Thymus (tissue), 14 donors: ENCODE measurements at places on chromosomes 7 and 10. TPM values are rescaled to one million over a fixed set of nuclear protein-coding genes. Genes with fewer than 3 reads are reported as not detected.
A peak's percentile ranks its signal among the peaks of the same experiment; 100 is the strongest.

Gene NKX1-2
- total RNA-seq = 0.05 TPM

Gene LMOD2
- total RNA-seq = 0.05 TPM

Gene HPSE2
- total RNA-seq = 0.05 TPM

Gene TRIM50
- 0.09 TPM for total RNA-seq

Gene INMT
- 0.94 TPM for total RNA-seq

Gene SH2B2
- total RNA-seq = 0.76 TPM

Gene CFAP46
- total RNA-seq = 0.09 TPM

Gene OPN1SW
- total RNA-seq = not detected

Gene RPEL1
- total RNA-seq = 0.05 TPM

Gene PTF1A
- total RNA-seq = not detected

Gene NEUROD6
- not detected for total RNA-seq

Gene DRGX
- 0.05 TPM for total RNA-seq

Gene C10orf67
- total RNA-seq = 0.05 TPM

Gene RAB19
- 2.5 TPM for total RNA-seq

- no peak for DNase-seq
Measured at GRCh38 chr10:66467042-66467441, 458.8 kb upstream of the LRRTM3 start.

- DNase-seq = no peak
Measured at GRCh38 chr7:77337456-77337990, 78.6 kb downstream of the GSAP start.

- DNase-seq = no peak
Measured at GRCh38 chr7:108385834-108386422, 70.3 kb downstream of the NRCAM start.

DNA sequence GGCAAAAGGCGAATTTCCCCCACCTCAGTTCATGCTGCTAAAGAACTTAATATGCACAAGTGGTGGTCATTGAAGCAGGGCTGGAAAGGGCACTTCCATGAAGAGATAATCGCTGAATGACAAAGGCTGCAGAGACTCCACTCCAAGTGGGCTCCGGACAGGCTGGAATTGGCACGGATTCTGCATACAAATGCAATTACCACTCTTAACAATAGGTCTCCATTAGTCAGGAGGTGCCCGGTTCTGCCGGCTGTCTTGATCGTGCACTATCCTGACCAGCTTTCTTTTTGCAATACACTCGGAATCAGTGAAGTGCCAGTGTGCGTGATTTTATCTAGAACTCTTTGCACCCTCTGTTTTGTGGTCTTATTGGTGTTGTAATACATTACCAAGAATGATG lies 49.7 kb downstream of the INSYN2A start:
- DNase-seq = no peak

DNA sequence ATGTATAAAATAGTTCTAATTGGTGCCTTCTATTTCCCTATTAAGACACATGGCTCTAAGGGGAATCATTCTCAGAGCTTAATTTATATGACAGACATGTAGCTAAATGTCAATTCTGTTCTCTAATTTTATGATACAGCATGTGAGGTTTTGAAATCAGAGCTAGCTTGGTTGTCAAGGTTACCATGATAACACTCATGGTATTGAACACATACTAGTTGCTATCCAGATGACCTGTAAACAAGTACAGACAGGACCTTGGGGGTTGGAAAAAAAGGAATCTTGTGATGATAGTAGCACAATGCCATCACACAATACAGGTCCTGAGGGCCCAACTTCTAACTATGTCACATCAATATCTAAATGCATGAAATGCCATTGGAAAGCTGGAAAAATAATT lies 49.2 kb downstream of the RHOBTB1 start:
- DNase-seq = no peak

- no peak for DNase-seq
Measured at GRCh38 chr10:44619975-44620374, 235.1 kb upstream of the CXCL12 start.

GRCh38 chr7:106384373-106384772 lies 99.6 kb upstream of the NAMPT start:
- DNase-seq = no peak

GRCh38 chr7:47454069-47454973 lies 127.6 kb downstream of the TNS3 start:
- no peak for DNase-seq

- no peak for DNase-seq
Measured at GRCh38 chr7:84981055-84981976, 205.5 kb downstream of the SEMA3D start.

DNA sequence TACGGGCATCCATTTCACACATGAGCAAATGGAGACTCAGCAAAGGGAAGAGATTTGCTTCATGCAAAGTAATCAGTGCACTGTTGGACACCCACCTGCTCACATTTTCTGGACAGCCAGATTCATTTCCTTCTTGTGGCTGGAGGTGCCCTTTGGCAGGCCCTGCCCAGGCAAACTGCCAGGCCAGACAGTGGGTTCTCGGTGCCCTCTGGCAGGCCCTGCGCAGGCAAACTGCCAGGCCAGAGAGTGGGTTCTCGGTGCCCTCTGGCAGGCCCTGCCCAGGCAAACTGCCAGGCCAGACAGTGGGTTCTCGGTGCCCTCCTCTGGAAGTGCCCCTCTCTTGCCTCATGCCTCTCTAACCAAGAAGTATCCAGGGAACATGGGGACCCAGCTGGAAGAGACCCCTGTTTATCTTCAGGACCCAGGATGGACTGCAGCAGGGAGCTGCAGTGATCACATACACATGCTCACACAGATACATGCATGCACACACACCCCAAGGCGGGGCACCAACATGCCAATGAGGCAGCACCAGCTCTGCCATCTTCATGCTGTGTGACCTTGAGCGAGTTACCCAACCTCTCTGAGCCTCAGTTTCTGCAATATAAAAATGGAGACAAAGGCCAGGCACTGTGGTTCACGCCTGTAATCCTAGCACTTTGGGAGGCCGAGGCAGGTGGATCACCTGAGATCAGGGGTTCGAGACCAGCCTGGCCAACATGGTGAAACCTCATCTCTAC lies 67.1 kb downstream of the OAT start:
- DNase-seq = no peak

GRCh38 chr7:148289630-148290029 lies 300.9 kb upstream of the C7orf33 start:
- no peak for DNase-seq

- DNase-seq = peak; percentile 75
Measured at GRCh38 chr7:134514663-134515062, 12.7 kb upstream of the AKR1B10 start.

- DNase-seq = no peak
Measured at GRCh38 chr7:90192876-90193750, 18.4 kb upstream of the STEAP2 start.

GRCh38 chr10:76998451-76998850 lies 639.2 kb downstream of the KCNMA1 start:
- no peak for DNase-seq

GRCh38 chr10:1782841-1783240 lies 45.5 kb upstream of the ADARB2 start:
- no peak for DNase-seq
